ENCODE measurements at places on chromosomes 3 and 15. TPM values are rescaled to one million over a fixed set of nuclear protein-coding genes. Genes with fewer than 3 reads are reported as not detected.

DNA sequence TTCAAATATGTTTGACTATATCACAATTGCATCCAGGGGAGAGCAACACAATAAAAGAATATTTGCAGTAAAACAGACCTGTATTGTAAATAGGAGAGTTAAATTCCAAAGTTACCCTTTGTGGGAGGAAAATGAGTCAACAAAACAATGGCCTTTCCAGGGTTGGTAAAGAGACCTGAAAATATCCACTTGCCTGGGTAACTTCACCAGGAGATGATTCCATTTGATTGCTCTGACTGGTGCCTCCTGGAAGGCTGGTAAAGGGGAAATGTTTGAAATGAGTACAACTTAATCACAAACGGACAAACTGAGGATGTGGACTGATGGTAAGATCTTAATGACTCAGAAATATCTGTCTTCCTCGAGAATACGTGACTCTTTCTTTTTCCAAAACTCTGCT, 43.6 kb upstream of the SRGAP3 start:
- no peak for DNase-seq

- no peak for DNase-seq
Measured at GRCh38 chr3:146834917-146835316, 229.8 kb upstream of the PLSCR5 start.

The ARL14 gene
- not detected for total RNA-seq

The PTH1R gene
- not detected for total RNA-seq

GRCh38 chr3:195760345-195761122, 39.8 kb downstream of the MUC20 start:
- DNase-seq: no peak

DNA sequence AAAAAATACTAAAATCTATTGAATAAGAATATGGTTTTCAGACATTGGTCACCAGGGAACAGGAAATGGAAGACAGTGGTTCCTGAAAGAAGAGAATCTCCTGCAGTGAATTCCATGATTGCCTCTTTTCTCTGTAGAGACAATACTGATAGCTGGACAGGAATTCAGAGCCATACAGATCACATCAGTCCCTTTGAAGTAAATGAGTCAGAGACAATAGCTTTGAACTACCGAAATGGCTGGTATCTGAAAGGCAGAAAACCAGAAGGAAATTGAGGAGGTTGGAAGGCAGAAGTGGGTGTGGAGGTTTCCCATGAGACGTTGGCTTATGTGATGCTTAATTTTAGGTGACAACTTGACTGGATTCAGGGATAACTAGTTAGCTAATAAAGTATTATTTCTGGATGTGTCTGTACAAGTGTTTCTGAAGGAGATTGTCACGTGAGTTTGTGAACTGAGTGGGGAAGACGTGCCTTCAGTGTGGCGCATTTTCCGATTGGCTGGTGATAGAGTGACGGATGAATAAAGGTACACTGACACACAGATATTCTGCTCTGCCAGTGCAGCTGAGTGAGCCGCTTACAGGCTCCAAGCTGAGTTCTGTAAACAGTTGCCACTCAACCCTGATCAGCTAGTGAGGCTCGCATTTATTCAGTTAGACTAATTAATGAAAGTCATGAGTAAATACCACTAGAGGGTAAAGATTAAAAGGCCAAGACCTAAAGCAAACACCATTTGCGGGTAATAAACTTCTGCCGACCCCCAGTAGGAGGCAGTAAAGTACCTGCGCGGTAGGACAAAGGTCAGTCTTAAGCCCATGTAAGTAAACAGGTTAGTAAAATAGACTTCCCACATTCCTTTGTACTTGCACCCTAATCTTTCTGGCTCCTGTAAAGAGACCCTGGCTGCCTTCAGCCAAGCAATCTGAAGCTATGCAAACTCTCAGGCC, 1298.6 kb downstream of the SI start:
- no peak for DNase-seq

The KPNA1 gene
- 37.5 TPM for total RNA-seq

DNA sequence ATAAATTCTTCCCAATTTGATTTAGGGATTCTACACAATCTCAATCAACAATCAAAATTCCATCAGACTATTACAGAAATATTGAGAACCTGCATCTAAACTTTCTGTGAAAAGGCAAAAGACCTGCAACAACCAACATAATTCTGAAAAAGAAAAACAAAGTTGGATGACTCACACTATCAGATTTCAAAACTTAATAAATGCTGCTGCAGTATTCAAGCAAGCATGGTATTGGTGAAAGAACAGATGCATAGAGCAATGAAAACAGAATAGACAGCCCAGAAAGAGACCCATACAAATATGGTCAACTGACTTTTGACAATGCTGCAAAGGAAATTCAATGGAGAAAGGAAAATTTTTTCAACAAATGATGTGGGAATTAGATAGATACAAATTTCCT, 477.1 kb upstream of the NR2F2 start:
- DNase-seq: no peak

GRCh38 chr3:123085932-123086627, 19.3 kb downstream of the PDIA5 start:
- DNase-seq: no peak

The CD86 gene
- 0.25 TPM for total RNA-seq

- no peak for DNase-seq
Measured at GRCh38 chr3:32595323-32595722, 24.7 kb upstream of the DYNC1LI1 start.

DNA sequence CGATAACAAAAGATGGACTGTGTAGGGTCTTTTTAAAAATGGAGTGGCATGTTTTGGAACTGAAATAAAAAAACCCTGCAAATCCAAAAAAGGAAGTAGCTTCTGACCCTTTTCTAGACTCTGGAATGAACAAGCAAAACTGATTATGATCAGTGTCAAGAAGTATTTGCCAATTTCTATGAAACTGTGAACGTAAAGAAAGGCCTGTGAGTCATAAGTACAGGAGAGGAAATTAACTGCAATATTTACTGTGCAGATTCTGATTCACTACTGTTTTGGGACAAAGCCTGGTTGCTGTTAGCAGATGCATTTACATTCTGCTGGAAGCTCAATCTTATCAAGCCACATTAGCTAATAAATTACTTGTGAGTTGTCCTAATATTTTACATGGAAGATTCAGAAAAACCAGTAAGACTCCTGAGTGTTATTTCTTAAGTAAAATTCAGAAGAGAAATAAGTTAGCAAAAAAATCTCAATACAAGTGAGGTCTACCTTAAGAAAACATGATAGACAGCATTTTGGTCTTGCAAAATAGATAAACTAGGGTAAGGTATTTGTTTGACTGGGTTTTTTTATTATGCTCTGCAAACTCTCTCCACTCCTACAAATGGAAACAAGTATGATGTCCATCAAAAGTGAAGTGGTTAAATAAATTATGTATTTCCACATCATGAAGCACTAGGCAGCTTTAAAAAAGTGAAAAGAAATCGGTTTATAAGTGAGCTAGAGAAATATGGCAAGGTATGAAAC, 90.2 kb upstream of the LMOD3 start:
- DNase-seq: no peak

The TKT gene
- total RNA-seq: 418 TPM

DNA sequence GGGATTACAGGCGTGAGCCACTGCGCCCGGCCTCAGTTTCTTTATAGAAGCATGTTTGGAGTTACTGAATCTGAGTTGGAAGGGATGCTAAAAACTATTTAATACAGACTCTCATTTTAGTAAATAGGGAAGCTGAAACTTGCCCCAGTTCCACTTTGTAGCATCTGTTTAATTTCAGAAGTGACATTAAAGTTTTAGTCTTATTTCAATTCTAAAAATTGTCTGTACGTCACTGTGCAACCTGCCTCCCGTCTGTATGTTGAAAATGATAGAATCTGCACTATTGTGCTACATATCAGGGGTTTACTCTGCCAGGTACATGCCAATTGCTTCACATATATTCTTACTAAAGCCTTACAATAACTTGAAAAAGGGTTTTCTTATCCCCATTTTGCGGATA, 15.3 kb downstream of the CNOT10 start:
- DNase-seq: no peak

- peak; percentile 41 for DNase-seq
Measured at GRCh38 chr3:9399746-9400145, 2.3 kb downstream of the SETD5 start.

The IQCF5 gene
- total RNA-seq: not detected

Data from activated CD4-positive, alpha-beta T cell treated with anti-CD3 and anti-CD28 coated beads for 36 hours (primary cell).